ENCODE measurements at places on chromosomes 11 and 22. TPM values are rescaled to one million over a fixed set of nuclear protein-coding genes. Genes with fewer than 3 reads are reported as not detected.

PANX3 gene
- total RNA-seq: not detected

PGA3 gene
- total RNA-seq: 0.23 TPM

ESRRA gene
- 29.7 TPM for total RNA-seq

SLC35F2 gene
- 12.1 TPM for total RNA-seq

OR5P2 gene
- total RNA-seq: 0.18 TPM

HYOU1 gene
- total RNA-seq: 64.1 TPM

VWCE gene
- 2.4 TPM for total RNA-seq

LINC01488 gene
- not detected for total RNA-seq

CSNK1E gene
- 111 TPM for total RNA-seq

CAVIN3 gene
- total RNA-seq: 25.0 TPM

B3GAT1 gene
- total RNA-seq: 1.6 TPM

TSGA10IP gene
- not detected for total RNA-seq

HINFP gene
- 26.6 TPM for total RNA-seq

IL18 gene
- 6.1 TPM for total RNA-seq
